ENCODE measurements at places on chromosomes 5 and 9.

DNA sequence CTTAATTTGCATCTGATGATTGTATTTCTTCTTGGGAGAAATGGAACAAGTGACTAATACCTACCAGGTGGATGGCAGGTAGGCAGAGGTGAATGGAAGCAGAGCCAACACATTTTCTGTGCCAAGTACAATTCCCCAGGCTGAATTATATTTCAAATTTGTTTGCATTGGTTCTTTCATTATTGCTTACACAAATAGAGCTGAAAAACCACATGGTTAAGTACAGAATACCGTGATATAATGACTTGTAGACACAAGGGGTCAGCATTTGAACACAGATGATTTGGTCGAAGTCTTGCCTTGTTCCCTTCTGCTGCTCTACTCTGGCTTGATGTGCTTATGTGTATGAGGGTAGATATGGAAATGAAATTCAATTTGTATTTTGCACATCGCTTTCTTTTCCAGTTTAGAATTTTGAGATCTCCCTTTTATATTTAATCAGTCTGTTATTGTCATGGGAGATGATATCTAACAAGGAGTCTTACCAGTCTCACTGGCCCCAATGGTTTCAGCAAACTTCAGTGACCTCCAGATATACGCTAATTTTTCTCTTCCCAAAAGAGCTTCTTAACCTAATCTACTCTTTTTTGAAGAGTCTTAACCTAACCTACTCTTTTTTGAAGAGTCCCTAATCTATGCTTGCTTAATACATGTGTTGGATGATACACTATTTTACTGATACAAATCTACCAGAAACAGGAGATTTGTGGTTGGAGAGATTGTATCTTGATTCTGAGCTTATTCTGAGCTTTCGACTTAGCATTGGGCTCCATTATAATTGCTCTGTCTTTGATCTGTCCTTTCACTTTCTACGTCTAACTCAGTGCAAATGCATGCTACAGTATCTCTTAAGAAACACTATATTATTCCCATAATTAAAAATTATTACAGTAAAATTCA is 88.1 kb downstream of the PCSK1 start:
- peak; percentile 84 for DNase-seq

DNA sequence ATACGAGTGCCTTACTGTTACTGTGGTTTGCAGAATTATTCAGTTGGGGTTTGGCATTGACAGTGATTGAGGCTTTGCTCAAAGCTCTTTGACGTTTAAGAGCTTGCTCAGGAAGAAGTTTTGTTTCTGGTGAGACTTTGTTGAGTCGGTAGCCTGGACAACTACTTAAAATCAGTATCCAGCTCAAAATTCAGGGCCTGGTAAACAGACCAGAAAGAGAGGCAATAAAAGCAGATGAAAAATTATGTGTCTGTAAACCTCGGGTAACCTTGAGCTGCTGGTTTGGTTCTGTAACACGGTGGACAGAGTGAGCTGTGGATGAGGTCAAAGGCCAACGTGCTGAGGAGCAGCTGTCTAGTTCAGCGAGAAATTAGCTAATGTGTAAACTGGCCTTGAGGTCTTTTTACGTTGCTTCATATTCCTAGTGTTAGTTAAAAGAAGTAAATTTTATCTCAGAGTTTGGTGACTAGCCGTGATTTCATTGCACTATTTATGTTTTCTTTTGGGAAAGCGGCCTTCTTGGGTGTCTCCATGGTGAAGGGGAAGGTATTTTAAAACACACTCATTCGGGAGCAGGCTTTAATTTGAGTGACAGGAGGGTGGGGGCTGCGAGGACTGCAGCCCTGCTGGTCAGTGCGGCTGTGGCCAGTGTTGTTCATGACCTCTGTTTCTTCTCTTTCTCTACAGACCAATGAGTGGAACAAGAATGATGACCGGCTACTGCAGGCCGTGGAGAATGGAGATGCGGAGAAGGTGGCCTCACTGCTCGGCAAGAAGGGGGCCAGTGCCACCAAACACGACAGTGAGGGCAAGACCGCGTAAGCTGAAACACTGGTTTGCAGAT is 82.0 kb upstream of the TTC23L start:
- DNase-seq: peak; percentile 87

GRCh38 chr5:64229163-64229774 is 63.6 kb downstream of the RNF180 start:
- peak; percentile 44 for DNase-seq

GRCh38 chr9:14616188-14616982 is 76.8 kb downstream of the ZDHHC21 start:
- peak; percentile 75 for DNase-seq

DNA sequence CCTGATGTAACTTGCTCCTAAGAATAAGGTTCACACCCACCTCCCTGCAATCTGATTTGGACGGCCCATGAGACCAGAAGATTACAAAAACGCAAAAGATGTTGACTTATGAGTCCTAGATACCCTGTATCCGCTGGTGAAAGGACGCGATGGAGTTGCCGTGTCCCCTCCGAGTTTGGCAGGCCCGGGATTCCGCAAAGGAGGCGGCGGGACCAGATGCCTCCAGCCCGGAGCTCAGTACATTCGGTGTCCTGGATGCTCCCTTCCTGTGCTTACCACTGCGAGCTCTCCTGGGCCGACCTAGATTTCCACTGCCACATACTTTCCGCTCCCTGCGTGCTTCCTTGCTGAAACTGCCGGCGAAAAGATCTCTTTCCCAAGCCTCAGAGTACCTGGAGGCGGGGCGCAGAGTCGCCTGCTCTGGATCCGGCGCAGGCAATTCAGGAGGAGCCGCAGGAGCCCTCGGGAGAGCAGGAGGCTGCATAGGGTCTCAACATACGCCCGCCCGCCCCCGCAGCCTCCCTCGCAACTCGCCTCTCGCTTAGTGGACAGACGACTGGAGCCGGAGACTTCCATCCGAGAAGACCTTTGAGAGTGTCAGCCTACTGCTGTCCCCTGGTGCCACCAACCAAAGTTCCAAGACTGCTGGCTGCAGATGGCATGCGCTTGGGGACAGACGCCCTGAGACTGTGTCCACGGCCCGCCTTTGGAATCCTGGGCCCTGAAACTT is 39.8 kb downstream of the ANXA2R start:
- peak; percentile 62 for DNase-seq

DNA sequence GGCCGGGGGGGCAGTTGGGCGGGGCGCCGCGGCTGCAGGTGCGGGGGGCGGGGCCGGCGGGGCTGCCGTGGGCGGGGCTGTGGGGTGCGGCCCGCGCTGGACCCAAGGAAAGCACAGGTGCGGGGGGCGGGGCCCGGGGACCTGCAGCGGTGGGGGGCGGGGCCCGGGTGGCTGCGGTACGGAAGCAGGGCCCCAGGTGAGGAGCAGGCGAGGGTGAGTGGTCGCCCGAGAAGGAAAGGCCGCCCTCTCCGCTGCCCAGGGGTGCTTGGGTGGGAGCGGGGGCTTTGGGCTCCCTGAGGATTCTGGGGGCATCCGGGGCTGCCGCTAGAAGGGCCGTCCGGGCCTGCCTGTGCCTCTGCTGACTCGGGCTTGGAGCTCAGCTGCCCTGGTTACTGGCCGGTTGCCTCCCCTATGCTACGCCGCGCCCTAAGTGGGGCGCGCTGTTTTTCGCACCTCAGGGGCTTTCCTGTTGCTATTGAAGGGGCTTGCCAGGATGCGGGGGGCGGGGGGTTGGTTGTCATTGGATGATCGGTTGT is 767 bp downstream of the RALGPS1 start:
- DNase-seq: no peak

- DNase-seq: peak; percentile 51
These were observed 151.4 kb downstream of the AUH start for GRCh38 chr9:91210318-91210717.

- no peak for DNase-seq
These were observed 101.4 kb downstream of the TMEM167A start for GRCh38 chr5:82975812-82976211.

All from fibroblast of villous mesenchyme (primary cell).